AG08395 (cell line): ENCODE measurements at places on chromosomes 6 and 20.

DNA sequence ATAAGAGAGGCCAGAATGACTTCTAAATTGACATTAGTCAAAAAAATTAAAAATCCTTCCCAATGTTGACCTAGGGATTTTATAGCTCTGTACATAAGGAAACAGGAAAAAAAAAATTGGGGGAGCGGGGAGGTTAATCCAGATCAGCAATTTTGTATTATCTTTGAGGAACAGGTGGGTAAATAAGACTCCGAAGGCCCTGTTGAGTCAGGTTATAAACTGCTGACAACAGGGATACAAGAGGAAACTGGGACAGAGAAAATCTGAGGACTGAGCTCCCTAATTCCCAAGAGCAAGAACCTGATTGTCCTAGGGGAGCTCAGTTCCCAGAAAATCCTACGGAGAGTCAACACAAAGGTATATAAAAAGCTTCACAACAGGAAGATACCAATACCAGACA lies 26.8 kb upstream of the CRIP3 start:
- DNase-seq: no peak

DNA sequence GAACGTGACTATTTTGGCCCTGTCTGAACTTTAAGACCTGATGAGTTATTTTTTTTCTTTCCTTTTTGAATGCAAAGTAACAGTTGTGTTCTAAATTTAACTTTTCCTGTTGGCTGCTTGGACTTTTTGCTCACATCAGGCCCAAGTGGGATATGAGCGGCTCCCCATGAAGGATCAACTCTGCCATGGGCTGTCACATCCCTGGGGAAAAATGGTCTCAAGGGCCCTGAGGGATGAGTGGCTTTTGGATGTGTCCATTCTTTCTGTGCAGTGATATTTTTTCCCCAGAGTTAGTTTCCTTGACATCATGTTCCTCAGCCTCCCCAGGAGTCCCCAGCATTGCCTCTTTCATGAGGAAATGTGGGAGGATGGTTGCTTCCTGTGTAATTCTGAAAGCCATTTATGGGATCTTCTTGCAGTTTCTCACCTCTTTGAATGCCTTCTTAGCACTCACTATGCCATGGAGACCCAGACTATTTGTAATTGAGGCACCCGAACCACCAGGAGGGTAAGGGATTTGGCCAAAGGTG lies 92.5 kb downstream of the SLC24A3 start:
- no peak for DNase-seq

- no peak for DNase-seq
These were observed 156.2 kb downstream of the KIF16B start for GRCh38 chr20:16417001-16417400.

DNA sequence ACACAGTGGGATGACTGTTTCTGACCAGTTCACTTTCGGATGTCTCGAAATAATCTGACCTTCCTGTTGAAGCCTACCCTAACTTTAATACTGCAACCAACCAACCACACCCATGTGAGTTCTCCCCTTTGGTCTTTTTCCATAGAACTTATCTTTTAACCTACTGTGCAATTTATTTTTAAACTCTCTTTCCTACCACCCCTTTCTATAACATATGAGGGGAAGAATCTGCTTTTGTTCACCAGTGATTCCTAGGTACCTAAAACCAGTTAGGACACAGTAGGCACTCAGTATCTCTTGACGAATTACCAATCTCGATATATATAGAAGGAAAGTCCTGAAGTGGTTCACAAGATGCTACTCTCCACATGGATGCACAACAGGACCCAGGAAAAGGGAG lies 7.0 kb downstream of the COX7A2 start:
- DNase-seq: no peak

- DNase-seq: peak; percentile 31
These were observed 343.4 kb downstream of the CDC5L start for GRCh38 chr6:44730771-44731391.

DNA sequence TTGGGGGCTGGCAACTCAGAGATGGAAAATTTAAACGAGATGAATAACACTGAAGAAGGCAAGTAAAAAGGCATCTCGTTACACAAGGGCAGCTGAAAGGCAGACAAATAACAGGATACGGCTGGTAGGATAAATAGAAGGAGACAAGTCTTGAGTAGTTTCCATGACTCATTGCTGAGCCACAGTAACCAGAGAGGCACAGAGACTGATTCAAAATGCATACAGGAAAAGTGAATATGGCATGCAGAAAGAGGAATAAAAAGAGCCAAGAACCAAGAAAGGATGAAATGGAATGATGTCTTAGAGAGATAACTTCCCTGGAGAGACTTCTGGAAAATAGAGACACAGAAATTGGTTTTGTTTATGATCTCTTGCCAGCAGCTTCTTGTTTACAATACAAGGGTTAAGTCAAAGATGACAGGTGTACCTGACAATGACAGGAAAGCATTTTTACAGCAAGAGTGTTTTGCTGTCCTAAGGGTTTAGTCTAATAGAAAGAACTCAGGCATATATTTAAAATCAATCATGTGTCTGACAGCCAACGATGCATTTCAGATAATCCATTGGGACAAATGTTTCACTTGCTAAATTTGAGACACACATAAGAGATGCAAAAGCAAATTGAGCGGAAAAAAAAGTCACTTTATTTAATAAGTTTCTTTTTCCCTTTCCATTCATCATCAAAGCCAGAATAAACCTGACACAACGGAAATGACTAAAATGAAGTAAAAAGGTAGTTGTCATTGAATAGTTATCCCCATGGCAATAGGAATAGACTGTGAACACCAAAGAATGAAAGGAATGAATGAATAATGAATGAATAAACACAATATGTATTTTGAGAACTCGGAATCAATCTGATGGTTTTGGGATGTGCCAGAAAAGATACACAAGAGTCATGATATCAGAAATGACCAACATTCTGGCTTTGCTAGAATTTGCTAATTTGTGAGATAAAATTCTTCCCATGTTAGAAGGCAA lies 68.0 kb upstream of the KCNQ5 start:
- peak; percentile 71 for DNase-seq

DNA sequence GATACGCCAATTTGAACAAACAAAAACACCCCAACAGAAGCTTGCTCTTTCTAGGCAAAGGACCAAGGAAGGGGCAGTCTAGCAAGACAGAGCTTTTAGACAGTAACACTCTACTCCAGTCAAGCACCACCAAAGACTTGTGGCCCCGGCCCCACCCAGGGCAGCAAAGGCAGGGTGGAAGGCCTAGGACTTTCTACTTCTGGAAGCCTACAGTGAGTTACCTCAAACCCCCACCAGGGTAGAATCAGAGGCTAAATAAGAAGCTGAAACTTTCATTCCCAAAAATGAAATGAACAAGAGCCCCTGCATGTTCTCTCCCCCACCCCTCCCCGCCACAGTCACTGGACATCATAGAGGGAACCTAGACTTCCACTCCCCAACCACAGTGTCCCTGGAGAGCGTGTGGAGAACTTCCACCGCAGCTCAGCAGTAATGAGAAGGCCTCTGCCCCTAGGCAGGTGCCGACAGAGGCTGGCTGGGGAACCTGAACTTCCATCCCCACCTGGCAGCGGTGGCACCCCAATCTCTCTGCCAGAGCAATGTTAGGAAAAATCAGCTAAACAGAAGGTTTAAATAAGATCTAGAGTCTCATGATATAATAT lies 40.0 kb downstream of the KATNA1 start:
- no peak for DNase-seq

GRCh38 chr6:90190752-90191395 lies 105.8 kb downstream of the BACH2 start:
- DNase-seq: no peak

DNA sequence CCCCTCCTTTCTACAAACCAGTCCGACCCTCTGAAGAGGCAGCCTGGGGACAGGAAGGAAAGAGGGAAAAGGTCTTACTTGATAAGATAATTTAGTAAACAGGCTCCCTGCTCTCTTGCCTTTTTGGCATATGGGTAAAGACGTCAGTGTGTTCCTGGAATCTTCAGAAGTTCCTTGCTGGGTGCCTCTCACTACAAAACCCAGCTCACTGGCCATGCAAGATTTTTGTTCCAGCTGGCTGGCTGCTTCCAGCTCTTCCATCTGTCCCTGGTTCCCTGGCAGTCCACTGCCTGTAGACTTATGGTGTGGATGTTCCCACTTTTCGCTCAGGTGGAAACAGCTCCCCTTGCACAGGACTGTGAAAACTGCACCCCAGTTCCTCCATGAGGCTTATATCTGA lies 57.4 kb downstream of the MOCS1 start:
- no peak for DNase-seq

GRCh38 chr6:46236752-46237151 lies 66.0 kb upstream of the ENPP5 start:
- no peak for DNase-seq

DNA sequence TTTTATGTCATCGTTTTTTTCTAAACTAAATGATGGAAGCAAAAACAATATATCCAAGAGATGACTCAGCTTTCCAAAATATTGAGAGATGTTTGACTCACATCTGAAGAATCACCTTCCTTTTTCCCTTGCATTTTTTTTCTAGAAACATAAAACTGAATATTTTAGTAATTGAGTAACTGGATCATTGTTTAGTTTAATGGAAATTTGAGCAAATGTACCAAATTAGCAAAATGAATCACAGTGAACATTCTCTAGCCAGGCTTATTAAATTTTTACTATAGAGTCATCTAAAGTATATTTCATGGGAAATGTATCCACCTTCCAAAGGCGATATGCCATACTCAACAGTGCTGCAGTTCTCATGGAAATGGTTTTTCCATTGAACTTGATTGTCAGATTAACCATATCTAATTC lies 145.5 kb downstream of the TENT5A start:
- DNase-seq: peak; percentile 48

DNA sequence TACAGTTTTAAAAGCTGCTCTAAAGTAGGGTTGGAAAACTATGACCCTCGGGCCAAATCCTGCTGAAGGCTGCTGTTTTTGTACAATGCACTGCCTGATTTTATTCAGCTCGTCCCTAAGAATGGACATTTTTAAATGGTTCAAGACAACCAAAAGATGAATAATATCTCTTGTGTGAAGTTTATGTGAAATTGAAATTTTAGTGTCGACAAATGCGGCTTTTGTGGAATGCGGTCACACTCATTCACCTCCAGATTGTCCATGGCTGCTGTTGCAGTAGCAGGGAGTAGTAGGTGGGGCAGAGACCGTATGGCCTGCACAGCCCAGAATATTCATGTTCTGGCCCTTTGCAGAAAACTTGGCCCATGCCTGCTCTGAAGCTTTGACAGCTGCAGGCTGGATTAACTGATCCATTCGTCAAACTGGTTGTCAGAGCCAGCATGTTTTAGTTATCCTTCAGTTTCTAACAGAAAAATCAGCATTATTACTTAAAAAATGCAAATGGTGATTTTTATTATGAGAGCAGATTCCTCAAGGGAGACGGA lies 91.6 kb downstream of the PSMG4 start:
- DNase-seq: no peak

- no peak for DNase-seq
These were observed 136.8 kb upstream of the BTBD3 start for GRCh38 chr20:11780765-11781369.

GRCh38 chr6:128057541-128057940 lies 156.7 kb upstream of the THEMIS start:
- DNase-seq: peak; percentile 3

- no peak for DNase-seq
These were observed 164.3 kb downstream of the RFPL4B start for GRCh38 chr6:112511441-112511840.

GRCh38 chr6:48560408-48560807 lies 449.4 kb upstream of the PTCHD4 start:
- DNase-seq: no peak

DNA sequence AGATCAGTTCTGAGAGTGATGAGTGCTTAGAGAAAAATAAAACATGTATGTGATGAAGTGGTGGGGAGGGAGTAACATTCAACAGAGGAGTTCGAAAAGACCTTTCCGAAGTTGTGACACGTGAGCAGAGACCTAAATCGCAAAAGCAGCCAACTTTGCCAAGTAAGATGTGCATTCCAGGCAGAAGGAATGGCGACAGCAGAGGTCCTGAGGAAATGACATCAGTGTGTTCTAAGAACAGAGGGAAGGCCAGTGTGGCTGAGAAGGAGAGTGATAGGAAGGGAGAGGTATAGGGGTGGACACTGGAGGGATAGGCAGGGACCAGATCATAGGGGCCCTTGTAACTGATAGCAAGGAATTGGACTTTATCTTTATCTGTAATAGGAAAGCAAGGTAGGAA lies 51.3 kb downstream of the ADAT2 start:
- no peak for DNase-seq

GRCh38 chr20:47998736-47999135 lies 213.5 kb upstream of the SULF2 start:
- no peak for DNase-seq

DNA sequence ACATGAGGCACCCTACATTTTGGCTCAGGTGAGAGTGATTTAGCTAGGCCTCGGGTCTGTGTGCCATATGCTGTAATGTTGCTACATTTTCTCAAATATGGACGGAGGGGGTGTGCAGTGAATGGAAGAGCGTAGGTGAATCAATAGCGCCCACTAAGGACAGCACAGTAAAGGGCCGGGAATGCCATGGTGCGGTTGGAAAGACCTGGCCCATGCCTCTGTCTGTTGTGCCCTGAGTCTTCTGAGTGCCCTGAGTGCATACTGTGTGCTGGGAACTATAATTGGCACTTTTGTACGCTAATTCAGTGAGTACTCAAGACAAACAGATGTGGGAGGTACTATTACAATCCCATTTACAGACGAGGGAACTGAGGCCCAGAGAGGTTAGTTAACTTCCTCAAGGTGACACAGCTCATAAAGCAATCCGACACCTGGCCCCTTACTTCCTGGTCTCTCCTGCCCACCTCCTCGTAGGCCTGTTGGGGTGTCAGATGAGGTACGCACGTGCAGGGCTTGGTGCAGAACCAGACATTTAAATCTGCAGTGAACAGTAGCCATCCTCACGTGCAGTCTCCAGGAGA lies 17.3 kb downstream of the SLC22A1 start:
- DNase-seq: no peak

- no peak for DNase-seq
These were observed 53.1 kb downstream of the IL20RA start for GRCh38 chr6:136991646-136992045.

DNA sequence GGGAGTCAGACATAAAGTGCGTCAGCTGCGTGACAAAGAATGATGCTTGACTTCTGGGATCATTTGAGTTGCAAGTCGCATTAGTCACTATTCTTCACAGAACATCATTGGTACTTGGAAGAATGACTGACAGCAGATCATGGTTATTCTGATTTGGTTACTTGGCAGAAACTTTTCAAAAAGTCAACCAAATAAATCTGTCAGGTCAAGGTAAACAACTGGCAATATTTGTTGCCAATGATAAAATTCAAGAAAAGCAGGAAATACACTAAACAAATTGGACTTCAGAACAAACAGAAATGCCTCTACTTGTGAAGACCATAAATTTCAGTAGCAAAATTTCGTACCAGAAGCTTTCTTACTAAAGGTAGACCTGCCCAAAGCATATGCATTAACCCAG lies 221.6 kb downstream of the TFAP2A start:
- DNase-seq: no peak

- DNase-seq: peak; percentile 12
These were observed 44.9 kb downstream of the SNAP25 start for GRCh38 chr20:10263385-10264165.

DNA sequence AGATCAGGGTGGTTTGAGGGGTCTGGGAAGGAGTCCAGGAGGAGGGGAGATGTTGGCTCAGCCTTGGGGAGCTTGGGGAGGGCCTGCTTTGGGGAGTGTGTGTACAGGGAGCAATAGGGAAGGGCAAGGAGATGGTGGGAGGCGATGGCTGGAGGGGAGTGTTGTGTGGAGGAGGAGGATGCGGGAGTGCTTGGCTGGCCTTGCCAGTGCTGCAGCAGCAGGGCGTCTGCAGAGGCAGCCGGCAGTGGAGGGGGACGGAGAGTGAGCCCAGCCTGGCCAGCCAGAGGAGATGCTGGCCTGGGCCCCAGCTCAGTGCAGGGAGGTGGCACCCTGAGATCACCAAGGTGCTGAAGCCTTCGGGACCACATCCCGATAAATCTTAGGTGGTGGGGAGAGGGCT lies 3.9 kb downstream of the IP6K3 start:
- no peak for DNase-seq
